Right lung (tissue), 10 donors: ENCODE measurements at places on chromosomes 4 and X. TPM values are rescaled to one million over a fixed set of nuclear protein-coding genes. Genes with fewer than 3 reads are reported as not detected.

Gene CORIN
- polyA plus RNA-seq: 3.5 TPM

Gene TXK
- polyA plus RNA-seq: 4.5 TPM

Gene VSIG4
- 13.5 TPM for polyA plus RNA-seq

DNA sequence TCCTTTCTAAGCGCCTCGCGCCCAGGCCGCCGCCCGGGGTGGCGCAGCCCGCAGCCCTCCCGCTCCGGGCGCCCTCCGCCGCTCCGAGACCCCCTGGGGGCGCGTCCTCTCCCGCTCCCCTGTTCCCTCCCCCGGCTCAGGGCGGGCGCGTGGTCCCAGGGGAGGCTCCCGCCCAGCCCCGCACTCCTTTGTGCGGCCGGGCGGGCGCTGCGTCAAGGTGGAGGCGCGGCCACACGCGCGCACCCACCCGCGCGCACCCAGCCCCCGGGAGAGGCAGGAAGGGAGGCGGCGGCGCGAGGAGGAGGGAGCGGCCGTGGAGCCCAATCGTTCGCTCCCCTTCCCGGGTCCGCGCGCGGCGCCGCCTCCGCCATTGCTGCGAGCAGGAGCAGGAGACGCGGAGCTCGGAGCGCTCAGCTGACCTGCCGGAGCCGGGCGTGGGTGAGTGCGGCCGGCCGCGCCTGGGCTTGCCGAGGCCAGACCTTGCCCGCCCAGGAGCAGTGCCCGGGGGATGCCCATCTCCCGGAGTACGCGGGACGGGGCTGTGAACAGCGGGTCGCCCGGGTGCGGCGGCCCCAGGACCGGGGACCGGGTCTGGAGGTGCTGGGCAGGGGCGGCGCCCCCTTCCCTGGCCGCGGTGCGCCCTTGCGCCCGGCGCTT, at the start of gene NSG1:
Gene NSG1 (plus strand): TSS at position 367 of the 657 bp plus-strand sequence. CDS start 528 bp downstream, outside the sequence.
- DNase-seq: peak; percentile 46

Gene OCIAD1
- 246 TPM for polyA plus RNA-seq

DNA sequence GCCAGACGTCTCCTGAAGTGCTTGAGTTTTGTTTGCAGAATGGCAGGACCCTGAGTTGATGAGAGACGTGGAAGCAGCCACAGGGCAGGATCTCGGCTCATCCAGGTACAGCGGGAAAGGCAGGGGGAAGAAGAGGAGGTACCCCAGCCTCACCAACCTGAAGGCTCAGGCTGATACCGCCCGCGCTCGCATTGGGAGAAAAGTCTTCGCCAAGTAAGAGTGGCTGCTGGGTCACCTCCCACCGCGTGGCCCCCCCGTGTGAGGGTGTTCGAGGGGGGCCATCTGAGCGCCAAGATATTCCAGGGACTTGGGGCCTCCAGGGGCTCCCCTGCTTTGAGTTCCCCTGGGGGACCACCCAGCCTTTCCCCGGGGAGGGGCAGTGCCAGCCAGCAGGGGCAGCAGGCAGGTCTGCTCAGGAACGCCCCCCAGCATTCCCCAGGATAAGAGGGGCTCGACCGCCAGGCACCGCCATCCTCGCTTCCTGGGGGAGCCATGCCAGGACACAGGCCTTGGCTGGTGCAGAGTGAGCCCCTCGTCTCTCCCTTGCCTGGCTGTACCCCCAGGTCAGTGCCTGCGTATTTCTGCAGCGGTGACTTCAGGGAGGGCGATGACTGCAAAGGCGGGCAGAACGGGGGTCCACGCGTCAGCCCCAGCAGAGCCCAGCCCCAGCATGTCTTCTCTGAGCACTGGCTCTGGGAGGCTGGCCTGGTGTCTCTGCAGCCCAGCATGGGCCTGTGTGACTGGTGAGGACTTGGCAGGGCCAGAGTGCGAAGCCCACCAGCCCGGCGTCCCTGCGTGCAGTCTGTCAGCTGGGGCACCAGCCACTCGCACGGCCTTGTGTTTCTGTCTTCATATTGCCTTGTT, 22.3 kb downstream of the NKX1-1 start:
- no peak for DNase-seq

Gene BEX5
- polyA plus RNA-seq: 3.1 TPM

Gene ERCC6L
- 5.5 TPM for polyA plus RNA-seq

DNA sequence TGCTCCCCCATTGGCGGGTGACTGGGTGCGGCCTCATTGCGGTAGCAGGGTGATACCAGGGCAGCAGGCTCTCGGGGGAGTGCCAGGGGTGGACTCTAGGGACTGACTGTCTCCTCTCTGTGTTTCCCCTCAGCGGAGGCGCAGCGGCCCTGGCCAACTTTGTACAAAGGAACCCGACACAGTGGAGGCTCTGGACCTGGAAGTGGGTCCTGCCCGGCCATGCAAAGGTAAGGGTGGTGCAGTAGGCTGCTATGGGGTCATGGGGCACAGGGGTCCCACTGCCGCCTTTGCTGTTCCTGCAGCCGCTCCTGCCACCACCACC, 16.3 kb downstream of the SULT1B1 start:
- DNase-seq: no peak

GRCh38 chr4:75180217-75180616, 247.3 kb downstream of the PARM1 start:
- no peak for DNase-seq

GRCh38 chr4:85153221-85153620, 186.7 kb upstream of the WDFY3 start:
- no peak for DNase-seq

DNA sequence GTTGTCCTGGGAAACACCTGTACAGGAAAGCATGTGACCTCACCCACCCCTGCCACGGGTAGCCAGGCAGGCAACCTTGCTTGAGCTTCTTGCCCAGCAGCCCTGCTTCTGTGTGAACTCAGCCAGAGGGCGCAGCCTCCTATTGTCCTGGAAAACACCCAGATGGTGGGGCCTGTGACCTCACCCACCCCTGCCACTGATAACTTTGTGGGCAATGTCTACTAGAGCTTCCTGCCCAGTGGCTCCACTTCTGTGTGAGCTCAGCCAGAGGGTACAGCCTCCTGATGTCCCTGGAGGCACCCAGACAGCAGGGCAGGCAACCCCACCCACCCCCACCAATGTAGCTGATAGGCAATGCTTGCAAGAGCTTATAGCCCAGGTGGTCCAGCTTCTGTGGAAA, 146.3 kb downstream of the DTHD1 start:
- DNase-seq: no peak
